CD4-positive, alpha-beta T cell treated with Interleukin-12 subunit alpha and Interleukin-12 subunit beta, for 1 hour (primary cell): ENCODE measurements at places on chromosomes 13 and 19.

DNA sequence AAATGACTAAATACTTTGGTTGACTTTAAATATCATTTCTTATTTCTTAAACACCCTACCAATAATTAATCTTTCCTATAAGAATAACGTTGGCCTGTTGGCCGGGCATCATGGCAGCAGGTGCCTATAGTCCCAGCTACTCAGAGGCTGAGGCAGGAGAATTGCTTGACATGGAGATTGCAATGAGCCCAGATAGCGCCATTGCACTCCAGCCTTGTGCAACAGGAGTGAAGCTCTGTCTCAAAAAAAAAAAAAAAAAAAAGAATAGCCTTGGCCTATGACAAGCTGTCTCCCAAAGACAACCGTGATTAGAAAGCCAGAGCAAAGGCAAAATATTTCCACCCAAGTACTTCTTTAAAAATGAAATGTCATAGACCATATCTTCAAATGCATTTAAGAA, 24.5 kb upstream of the KCTD4 start:
- DNase-seq: no peak

DNA sequence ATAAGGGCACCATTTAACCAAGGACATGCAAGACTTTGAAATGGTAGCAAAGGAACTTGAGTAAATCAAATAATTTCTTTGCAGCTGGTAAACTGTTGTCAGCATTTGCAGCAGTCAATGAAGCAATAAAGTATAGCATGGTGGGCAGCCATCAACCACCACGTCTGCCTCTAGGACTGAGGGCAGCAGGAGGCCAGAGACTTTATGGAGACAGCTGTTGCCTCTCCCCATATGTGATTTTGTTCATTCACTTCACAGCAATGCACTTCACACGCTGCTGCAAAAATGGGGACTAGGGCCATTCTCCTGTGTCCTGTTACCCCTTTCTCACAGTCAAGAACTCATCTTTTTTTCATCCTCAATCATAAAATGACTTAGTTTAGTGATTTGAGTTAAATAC, 51.3 kb upstream of the PCDH9 start:
- DNase-seq: no peak

- no peak for DNase-seq
These were observed 77.3 kb upstream of the KL start for GRCh38 chr13:32938907-32939306.

DNA sequence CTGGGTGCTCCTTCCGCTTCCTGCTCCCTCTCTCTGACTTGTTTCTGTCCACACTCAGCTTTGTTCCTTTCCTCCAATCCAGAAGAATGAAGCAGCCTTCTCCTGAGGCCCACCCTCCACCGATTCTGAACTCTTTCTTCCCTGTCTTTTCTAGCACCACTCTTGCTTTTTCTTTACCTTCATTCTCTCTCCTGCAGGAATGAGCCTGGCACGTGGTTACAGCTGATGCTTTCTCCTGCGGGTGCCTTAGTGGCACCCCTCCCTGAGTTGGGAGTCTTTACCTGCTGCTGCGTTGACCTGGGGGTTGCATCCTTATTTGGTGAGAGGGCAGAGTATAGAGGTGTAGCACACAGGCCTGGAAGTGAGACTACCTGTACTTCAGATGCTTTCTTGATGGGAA, 6.2 kb downstream of the UBAC2 start:
- no peak for DNase-seq

GRCh38 chr13:100234524-100235136, 145.7 kb downstream of the PCCA start:
- no peak for DNase-seq

- no peak for DNase-seq
These were observed 983 bp downstream of the ITM2B start for GRCh38 chr13:48233889-48234488.

DNA sequence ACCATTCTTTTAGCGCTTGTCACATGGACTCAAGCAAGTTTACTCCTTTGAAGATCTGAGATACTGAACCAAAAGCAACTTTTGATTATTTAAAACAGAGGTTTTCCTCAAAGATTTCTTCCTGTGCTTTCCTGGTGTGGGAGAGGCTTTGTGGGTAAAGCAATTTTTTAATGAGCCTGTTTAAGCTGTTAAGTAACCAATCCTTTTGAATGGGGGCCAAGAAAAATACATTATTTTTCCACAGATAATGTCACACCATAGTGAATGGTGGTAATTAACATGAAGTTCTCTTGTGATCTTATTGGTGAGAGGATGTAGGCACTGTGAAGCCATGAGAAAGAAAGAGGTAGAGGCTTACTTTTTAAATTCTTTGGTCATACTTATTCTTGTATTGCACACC, 55.8 kb upstream of the OBI1 start:
- DNase-seq: no peak

- no peak for DNase-seq
These were observed 136.1 kb upstream of the IRS2 start for GRCh38 chr13:109922518-109922917.

DNA sequence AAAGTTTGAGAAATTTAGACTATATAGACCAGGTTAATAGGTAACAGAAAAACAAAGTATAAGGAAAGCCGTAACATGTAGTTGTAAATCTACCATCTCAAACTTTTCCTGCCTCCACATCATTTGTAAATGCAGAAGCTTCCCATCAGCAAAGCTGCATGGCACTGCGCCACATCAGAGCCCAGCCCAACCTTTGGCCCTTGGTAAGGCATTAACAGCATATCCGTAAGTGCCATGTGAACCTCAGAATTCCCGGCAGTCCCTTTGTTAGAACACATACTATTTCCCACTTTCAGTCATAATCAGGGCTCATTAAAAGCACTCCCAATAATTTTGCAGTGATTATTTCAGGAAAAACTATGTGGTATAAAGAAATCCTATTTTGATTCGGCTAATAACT, 51.6 kb downstream of the MPHOSPH8 start:
- no peak for DNase-seq

DNA sequence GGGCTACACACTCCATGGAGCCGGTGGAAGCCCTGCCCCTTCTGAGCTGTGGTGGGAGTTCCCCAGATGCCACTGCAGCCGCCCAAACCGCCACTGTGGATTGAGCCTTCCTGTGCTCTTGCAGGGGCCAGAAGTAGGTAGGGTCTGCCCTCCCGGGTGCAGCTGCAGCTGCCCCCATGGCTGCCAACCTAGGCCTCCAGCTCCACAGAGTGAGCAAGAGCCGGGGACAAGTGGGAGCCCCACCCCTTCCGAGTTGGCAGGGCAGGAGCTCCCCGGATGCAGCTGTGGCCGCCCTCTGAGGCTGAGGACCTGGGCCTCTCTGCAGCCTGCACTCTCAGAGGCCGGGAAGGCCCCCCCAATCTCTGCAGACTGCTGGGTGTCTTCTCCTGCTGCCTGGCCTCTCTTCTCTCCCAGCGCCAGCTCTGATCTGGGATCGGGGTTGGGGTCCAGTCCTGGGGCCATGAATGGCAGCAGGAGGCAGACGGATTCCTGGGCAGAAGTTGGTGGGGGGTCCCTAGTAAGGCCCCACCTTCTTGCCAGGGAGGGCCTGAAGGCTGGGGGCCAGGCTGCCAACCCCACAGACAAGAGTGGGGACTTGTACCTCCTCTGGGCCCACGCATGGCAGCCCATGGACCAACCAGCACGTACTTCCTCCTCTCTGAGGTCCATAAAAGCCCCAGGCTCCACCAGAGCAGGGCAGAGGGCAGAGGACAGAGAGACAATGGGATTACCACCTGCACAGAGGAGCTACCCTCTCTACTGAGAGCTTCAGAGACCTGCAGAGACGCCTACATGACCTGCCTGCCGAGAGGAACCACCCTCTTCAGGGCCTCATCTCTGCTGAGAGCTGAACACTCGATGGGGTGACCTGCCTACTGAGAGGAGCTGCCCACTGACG, 28.9 kb downstream of the AP2S1 start:
- DNase-seq: peak; percentile 68

DNA sequence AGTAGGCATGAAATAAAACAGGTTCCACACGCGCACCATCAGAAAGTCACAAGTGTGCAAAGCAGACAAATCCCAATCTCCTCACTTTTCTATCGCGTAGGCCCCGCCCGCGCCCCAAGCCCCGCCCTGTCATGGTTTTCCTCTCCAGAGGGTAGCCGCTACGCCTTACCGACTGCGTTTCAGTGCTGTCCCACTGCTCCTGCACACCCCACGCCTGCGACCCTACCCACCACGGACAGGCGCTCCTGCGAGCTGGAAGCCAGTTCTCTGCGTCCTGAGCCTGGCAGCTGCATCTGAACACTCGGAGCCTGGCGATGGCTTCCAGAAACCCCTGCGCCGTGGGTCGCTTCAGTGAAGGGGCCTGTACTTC, 379 bp upstream of the ZNF470 start:
- DNase-seq: peak; percentile 33

DNA sequence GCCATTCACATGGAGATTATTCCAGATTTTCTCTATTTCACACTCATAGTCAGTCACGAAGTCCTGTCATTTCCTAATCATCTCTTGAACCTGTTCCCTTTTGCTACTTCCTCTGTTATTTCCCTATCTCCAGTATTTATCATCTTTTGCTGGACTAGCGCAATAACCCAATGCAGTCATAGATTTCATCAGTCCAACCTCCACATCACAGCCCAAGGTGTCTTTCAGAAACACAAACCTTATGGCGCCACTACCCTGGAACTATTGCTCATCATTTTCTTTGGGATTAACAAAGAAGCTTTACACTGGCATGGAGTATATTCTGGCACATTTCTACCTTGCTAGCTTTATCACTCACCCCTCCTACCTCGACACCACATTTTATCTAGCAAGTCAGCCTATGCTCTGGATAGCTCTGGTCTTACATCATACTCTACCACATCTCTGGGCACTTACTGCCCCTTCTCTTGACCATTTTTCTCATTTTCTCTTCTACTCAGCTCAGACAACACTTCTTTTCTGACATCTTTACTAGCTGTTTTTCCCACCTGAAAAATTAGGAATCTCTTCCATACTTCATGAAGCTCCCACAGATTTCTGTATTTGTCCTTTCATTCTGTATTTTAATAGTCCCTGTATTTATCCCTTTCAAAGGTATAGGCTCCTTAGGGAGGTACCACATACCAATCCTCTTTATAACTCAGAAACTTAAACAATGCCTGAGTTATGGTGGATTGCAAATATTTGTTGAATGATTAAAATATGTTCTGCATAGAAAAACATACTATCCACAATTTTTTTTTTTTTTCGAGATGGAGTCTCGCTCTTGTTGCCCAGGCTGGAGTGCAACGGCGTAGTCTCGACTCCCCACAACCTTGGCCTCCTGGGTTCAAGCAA, 534.7 kb downstream of the KLF12 start:
- DNase-seq: no peak

DNA sequence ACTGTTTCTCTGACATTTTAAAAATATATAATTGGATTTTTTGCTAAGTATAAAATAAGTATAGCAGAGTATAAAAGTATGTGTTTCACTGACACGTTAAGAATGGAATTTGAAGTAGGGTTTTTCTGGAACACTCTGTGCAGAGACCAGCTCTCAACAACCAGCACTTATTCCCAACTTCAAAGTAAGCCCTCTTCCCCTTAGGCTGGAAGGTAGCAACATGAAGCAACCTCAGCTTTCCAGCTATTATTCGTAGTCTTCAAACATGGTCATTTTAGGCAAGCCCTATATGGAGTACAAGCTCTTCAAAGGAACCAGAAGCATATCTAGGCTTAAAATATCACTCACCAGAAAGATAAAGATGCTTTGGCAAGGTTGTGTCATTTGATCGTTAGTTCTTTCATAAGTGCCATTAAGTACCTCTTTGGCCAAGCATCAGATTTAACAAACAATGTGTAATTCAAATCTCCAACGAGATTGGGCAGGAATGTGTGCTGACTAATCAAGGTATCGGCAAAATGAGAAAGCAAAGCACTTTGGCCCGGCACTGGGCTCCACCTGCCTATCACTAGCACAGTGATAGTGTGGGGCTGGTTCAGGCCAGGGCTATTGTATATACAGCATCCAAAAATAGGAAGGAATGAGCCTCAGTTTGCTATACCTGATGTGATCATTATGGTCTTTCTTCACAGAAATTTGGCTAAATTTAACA, 95.9 kb upstream of the FREM2 start:
- DNase-seq: no peak

- peak; percentile 81 for DNase-seq
These were observed 13.2 kb downstream of the NCAN start for GRCh38 chr19:19224852-19225494.

DNA sequence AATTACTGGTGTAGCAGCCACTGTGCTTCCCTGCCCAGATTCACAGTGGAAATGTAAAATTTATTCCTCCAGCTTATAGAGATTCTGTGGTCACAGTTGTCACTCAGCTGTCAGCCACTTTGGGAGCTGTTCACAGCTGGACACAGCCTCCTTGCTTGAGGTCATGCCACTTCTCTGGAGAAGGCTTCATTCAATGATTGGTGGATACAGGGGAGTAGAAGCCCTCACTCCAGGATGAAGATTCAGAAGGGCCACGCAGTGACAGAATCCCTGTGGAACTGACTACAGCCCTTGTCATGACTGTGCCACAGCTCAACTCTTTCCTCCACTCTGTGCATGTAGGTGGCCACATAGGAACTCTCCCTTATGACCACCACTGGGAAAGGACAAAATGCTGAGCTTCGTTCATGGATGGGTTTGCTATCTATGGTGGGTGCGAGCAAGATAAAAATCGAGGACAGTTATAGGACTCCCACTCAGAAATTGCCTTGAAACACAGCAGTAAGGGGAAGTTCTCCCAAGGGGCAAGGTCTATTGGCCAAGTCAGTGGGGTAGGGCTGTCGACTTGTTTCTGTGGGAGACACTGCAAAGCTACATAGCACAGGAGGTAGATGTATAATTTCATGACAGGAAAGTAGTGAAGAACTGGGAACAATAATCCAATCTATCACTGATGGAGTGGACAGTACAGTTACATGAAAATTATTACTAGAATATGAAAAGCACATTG, 98.7 kb downstream of the CCNA1 start:
- no peak for DNase-seq

GRCh38 chr19:13942023-13942684, 3.9 kb upstream of the PODNL1 start:
- DNase-seq: no peak
